ENCODE measurements at places on chromosomes 4 and X. TPM values are rescaled to one million over a fixed set of nuclear protein-coding genes. Genes with fewer than 3 reads are reported as not detected.

DNA sequence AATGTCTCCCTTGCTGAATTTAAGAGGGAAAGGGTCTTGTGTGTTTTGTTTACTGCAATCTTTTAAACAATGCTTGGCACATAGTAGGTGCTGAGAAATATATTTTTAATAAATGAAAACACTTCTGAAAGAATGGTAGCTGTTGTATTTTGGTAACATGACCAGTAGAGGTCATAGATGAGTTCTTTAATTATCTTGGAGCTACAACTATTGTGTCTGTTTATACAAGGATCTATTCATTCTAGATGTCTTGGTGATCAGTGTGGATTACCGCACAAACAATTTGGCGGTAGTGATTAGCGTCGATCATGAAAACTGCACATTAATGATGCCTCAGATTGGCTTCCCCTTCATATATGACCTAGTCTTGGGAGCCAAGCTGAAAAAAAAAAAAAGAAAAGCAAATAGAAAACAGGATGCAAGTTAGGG is 21.4 kb upstream of the SCRG1 start:
- H3K27me3 ChIP-seq, result no peaks in the 10 kb centered on the region
- H3K27ac ChIP-seq, result no peak overlapping the region
- no peak overlapping the region for H3K4me3 ChIP-seq
- H3K4me1 ChIP-seq, result no peaks in the 10 kb centered on the region
- H3K36me3 ChIP-seq, result no peaks in the 10 kb centered on the region

DNA sequence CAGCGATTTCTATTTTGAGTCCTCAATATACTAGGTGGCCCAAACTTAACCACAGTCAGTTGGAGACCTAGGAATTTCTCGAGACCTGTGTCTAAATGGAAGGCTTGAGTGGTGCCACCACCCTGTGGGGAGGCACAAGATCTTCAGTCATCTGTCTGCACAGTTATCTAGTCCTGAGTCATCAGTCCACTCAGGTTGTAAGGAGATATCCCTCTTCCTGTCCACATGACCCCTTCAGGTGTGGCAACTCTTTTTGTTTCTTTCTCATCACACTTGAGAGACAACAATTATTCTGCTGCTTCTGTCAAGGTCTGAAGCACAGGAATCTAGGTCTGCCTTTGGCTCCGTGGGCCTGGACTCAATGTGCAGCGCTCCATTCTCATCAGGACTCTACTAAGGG is 64.4 kb upstream of the IBSP start:
- no peak overlapping the region for H3K27ac ChIP-seq
- DNase-seq, result no peak
- no peaks in the 10 kb centered on the region for H3K4me1 ChIP-seq
- H3K27me3 ChIP-seq, result no peaks in the 10 kb centered on the region

GRCh38 chr4:174198828-174199227 is 84.6 kb downstream of the FBXO8 start:
- no peak for DNase-seq
- H3K4me3 ChIP-seq, result no peak overlapping the region
- H3K27ac ChIP-seq, result no peak overlapping the region
- H3K27me3 ChIP-seq, result no peaks in the 10 kb centered on the region
- H3K36me3 ChIP-seq, result no peaks in the 10 kb centered on the region

GRCh38 chrX:74578137-74578536 is 36.3 kb downstream of the RLIM start:
- H3K27ac ChIP-seq, result no peak overlapping the region
- H3K4me3 ChIP-seq, result no peak overlapping the region
- H3K27me3 ChIP-seq, result no peaks in the 10 kb centered on the region
- DNase-seq, result no peak
- H3K36me3 ChIP-seq, result no peaks in the 10 kb centered on the region

DNA sequence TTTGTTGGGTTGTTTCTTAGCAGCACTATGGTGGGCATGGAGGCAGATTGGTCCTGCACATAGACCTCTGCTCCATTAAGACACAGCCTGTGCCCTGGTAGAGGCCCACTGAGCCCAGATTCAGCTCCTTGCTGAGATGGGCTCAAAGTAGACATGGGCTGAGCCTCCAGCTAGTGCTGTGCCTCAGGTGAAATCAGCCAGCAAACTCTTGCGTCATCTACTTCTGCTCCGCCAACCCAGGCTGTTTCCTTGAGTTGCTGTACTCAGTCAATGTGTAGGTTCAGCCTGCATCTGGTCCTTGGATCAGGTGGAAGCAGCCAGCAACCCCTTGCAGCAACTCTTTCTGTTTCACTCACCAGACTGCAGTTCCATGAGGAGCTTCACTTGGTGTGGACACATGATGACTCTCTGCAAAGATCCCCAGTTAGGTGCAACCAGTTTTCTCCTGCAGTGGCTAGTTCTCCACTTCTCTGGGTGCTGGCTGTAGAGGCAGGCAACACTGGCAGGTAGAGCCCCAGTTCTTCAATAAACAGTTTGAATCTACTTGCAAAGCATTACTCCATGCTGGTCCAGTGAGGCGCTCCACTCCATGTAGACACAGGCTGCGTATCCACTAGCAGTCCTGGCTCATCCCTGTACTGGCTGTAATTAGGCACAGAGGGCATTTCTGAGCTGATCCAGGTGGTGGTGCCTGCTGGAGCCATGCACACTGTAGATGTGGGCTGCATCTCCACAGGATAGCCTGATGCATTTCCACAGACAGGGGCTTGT is 199.0 kb upstream of the MAMLD1 start:
- H3K27ac ChIP-seq, result no peak overlapping the region
- no peaks in the 10 kb centered on the region for H3K4me1 ChIP-seq
- no peaks in the 10 kb centered on the region for H3K27me3 ChIP-seq
- no peak overlapping the region for H3K4me3 ChIP-seq
- DNase-seq, result no peak
- no peaks in the 10 kb centered on the region for H3K36me3 ChIP-seq

DNA sequence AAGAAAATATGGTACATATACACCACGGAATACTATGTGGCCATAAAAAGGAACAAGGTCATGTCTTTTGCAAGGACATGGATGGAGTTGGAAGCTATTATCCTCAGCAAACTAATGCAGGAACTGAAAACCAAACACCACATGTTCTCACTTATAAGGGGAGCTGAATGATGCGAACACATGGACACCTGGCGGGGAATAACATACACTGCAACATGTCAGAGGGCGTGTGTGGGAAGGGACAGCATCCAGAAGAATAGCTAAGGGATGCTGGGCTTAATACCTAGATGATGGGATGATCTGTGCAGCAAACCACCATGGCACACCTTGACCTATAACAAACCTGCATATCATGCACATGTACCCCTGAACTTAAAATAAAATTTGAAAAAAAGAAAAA is 19.5 kb upstream of the CNKSR2 start:
- no peak overlapping the region for H3K4me3 ChIP-seq
- no peaks in the 10 kb centered on the region for H3K4me1 ChIP-seq
- no peak for DNase-seq

DNA sequence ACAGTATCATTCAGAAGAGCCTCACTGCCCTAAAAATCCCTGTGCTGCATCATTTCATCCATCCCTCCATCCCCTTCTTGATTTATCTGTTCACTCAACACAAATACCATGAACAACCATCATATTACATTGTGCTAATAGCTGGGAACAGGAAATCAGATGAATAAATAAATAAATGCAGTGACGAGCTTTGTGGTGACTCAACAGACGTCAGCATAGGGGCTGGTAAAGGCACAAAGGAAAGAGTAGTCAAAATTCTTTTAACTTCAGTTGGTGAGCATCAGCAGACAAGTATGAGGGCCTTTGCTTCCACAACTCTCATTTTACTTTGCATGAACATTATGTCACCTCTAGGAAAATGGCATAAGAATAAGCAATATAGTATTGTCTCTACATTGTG is 65.5 kb downstream of the EDNRA start:
- peaks cover 9% of the 10 kb centered on the region for H3K4me1 ChIP-seq
- DNase-seq, result no peak
- H3K4me3 ChIP-seq, result no peak overlapping the region
- no peaks in the 10 kb centered on the region for H3K27me3 ChIP-seq

DNA sequence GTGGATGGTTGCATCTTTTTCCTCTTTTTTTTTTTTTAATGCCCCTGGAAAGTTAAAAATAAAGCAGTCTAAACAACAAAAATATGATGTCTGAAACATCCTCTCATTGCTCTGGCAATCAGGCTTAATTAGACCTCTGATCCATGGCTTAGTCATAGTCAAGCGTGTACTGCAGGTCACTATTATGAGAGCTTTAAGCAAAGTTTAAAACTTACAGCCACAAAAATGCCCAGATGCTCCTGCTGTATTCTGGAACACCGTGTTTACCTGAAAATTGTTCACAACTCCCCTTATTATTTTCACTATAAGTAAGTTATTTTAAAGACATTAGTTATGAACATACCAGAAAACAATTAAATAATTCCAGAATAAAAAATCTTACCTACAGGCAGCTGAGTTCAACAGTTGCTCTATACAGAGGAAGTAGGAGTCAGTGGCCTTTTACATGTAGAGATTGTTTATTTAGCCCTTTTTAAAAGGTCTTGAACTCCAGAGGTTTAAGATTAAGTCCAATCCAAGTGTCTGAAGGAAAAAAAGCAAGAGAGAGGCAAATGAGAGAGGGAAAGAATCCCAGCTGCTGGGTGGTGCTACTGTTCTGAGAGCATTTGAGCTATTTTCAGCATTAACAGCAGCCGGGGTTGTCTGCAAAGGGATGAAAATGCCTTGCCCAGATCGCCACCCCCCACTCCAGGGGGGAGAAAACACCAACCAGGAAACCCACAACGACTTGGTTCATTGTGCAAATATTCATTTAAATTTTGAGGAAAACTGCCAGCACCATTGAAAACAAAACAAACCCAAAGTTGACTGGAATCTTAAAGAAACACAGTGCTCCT is 36.9 kb downstream of the SORBS2 start:
- no peak for DNase-seq
- H3K4me3 ChIP-seq, result no peak overlapping the region
- H3K36me3 ChIP-seq, result no peaks in the 10 kb centered on the region
- no peaks in the 10 kb centered on the region for H3K27me3 ChIP-seq

- DNase-seq, result no peak
- H3K4me3 ChIP-seq, result no peak overlapping the region
- no peaks in the 10 kb centered on the region for H3K36me3 ChIP-seq
- no peaks in the 10 kb centered on the region for H3K27me3 ChIP-seq
Observed at GRCh38 chr4:19214591-19215186, 1037.0 kb upstream of the SLIT2 start.

DNA sequence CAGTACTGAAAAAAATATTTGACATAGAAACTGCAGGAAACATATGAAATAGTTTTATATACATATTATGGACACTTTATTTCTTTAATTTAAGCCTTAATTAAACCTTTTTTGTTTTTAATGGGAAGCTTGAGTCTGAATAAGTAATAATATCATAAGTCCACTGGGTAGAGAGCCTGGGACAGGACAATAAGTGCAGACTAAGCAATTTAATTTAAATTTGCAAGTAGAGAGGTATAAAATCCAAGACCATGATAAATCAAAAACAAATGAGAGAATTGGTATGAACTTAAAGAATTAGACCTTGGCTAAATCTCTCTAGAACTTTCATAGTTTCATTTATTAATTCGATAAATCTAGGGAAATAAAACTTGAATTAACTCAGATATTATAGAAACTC is 571.2 kb downstream of the ARAP2 start:
- no peak overlapping the region for H3K4me3 ChIP-seq
- H3K27ac ChIP-seq, result no peak overlapping the region
- H3K4me1 ChIP-seq, result no peaks in the 10 kb centered on the region
- no peaks in the 10 kb centered on the region for H3K27me3 ChIP-seq
- H3K36me3 ChIP-seq, result no peaks in the 10 kb centered on the region

The NRK gene
- not detected for polyA plus RNA-seq

The NUDT10 gene
- not detected for polyA plus RNA-seq

The XKRX gene
- not detected for polyA plus RNA-seq

The EPHA5 gene
- not detected for polyA plus RNA-seq

The FRMD7 gene
- not detected for polyA plus RNA-seq

Data from GM12878 (cell line).